Islet precursor cell (in vitro differentiated cells): ENCODE measurements at places on chromosomes 16 and 17.

- no peak for DNase-seq
Measured at GRCh38 chr16:73280388-73280787, 232.5 kb upstream of the ZFHX3 start.

DNA sequence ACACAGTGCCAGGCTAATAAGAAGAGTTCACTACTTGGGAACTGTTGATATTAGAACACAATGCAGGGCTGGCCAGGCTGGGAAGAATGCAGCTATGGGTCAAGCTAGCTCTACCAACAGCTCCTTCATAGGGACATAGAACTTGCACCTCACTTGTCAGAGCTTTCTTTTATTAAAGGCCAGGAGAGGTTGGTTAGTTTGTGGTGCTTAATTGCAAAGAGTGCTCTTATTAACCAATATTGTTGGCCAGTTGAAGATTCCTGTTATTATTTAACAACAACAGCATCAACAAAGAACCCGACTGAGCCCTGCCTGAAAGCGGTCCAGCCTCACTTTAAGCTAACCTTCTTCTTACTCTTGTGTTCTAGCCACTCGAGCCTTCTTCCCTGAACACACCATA lies 43.4 kb upstream of the ANKFN1 start:
- DNase-seq: no peak

GRCh38 chr17:43316522-43317142 lies 82.2 kb upstream of the ARL4D start:
- DNase-seq: peak; percentile 74

DNA sequence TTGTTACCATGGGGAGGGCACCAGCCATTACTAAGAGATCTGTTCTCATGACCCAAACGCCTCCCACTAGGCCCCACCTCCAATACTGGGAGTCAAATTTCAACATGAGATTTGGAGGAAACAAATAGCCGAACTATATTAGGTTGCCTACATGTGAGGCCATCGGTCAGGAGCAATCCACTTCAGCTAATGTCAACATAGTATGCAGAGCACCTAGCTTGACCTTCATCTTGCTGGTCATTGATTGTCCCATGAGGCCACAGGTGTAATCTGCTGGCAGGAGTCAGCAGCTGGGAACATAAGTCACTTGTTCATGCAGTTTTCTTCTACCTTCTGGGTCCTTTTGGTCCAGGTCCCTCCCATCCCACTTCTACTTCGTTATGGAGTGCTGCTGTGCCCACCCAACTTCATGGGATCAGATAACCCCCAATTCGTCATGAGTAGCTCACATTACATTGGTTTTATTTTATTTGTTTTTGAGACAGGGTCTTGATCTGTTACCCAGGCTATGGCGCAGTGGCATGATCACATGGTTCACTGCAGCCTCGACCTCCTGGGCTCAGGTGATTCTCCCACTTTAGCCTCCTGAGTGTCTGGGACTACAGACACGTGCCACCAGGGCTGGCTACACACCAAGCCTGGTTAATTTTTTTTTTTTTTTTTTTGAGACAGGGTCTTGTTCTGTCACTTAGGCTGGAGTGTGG lies 5.9 kb upstream of the KPNA2 start:
- no peak for DNase-seq

GRCh38 chr16:84545114-84545737 lies 40.8 kb upstream of the MEAK7 start:
- no peak for DNase-seq

- no peak for DNase-seq
Measured at GRCh38 chr16:59573528-59574271, 839.6 kb upstream of the GOT2 start.

- DNase-seq: no peak
Measured at GRCh38 chr17:4449736-4450135, 16.0 kb downstream of the SPNS3 start.

GRCh38 chr17:43779145-43780125 lies 658 bp upstream of the DUSP3 start:
- DNase-seq: no peak
